AG08395 (cell line): ENCODE measurements at places on chromosomes 6 and 20.

- no peak for DNase-seq
Measured at GRCh38 chr20:32792316-32792715, 27.4 kb upstream of the MAPRE1 start.

DNA sequence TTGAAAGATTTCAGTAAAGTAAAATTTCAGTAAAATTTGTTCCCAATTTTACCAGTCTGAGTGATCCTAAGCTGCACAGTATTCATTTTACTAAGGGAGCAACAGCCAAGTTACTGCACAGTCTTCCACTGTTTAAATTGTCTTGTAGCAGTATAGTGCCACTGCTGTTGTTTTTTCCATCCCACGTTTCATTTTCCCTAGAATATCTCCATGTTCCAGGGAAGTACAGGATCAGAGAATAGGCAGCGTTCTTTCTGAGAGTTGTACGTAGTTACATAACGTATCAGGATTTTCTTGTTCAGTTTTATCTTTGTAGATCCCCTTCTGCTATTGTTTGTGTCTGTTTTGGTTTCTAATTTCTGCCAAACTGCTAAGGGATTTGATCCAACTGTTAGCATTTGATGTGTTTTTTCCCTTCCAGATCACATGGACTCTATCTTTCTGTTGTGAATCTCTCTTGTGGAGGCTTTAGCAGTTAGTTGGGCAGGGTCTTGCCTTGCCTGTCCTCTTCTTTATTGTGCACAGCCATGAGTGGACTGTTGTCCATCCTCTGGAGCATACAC, 38.4 kb downstream of the BCKDHB start:
- DNase-seq = no peak

DNA sequence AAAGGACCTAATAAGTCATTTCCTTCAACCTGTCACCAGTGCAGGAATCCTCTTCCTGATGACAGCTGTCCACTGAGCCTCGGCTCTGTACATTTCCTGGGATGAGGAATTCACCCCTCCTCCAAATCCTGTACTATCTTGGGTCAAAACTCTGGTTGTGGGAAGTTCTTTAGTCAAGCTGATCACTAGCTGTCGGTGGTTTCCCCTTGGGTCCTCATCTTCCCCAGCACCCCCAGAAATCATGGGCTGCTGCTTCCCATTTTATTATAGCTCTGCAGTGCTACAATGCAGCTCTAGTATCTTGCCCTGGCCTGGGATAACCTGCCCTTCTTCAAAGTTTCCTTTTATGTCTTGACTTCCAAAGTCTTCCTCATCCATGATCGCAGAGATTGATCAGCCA, 14.6 kb upstream of the ADA start:
- no peak for DNase-seq

DNA sequence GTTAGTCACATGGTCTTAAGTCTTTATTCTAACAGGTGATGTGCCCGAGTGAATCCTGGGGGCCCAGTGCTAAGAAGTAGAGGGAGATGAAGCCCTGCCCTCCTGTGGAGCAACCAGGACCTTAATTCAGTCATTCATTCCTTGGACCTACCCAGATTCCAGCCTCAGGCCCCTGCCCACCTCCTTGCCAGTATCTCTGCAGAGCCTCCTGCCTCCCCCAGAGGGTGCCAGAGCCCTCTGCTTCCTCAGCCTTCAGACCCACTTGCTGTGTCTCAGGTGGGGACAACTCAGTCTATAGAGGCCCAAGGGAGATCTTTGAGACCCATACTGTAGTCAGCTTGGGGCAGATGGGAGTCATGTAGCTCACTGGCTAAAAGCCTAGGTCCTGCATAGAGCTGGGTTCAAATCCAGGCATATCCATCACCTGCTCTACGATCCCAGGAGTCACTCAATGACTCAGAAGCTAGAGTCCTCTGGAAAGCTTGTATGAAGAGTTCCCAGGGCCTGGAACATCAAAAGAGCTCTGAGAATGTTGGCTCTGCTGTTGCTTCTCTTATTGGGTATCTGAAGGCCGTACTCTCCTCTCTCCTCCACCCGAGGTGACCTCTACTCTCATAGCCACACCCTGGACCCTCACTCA, 3.9 kb upstream of the SIGLEC1 start:
- DNase-seq = peak; percentile 64

DNA sequence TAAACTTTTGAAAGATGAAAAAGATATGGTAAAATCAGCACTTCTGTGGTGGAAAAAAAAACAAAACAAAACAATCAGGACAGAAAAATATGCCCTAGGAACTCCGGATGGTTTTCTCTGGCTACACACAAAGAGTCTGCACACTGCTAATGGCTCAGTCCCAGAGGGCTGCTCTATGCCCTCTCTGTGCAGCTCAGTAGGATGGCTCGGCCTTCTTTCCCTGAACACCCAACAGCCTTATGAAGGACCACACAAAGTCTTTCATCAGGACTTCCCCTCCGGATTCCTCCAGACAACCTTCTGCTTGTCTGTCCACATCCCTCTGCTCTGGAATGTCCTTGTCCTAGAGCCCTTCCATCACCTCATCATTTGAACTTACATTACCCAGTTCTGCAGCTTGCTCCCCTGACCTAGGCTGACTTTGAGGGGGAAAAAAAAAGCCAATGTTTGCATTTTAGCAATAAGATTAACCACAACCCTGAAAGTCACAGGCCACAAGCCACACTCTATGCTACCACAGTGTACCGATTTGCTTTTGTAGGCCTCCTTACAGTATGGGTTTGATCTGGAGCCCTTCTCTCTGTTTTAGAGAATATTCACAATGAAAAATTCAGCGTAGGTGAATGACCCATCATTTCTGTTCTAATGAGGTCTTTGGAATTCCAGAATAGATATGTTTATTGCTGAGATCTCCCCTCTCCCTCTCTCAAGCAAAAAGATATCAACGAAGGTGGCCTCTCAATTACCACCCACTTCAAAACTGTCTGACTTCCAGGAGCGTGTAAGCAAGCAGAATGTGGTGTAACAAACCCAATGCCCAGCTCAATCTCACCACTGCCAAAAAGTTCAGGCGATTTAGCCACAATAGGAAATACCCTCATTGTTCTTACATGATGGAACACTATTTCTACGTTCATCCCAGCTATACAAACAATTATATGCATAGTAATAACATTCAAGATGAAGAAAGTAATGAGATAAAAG, 164.0 kb downstream of the GMDS start:
- no peak for DNase-seq

DNA sequence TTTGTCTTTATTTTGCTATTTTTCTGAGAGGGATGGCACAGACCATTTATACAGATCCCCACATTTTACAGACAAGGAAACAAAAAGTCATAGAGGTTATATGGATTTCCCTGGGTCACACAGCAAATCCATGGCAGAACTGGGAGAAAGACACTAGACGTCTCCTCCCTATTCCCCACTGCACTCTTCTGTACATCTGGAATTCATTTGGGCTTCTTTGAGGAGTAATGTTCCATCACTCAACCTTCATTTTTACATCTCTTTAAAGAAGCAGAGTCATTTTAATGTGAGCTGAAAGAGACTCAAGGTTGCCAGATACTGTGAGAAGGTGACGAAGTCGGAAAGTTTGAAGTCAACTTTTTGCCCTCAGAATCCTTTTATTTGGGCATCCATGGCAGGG, 207.3 kb downstream of the OTOR start:
- no peak for DNase-seq

GRCh38 chr6:139744891-139745290, 370.4 kb upstream of the CITED2 start:
- no peak for DNase-seq

GRCh38 chr6:38686270-38687042, 16.5 kb downstream of the GLO1 start:
- DNase-seq = no peak

DNA sequence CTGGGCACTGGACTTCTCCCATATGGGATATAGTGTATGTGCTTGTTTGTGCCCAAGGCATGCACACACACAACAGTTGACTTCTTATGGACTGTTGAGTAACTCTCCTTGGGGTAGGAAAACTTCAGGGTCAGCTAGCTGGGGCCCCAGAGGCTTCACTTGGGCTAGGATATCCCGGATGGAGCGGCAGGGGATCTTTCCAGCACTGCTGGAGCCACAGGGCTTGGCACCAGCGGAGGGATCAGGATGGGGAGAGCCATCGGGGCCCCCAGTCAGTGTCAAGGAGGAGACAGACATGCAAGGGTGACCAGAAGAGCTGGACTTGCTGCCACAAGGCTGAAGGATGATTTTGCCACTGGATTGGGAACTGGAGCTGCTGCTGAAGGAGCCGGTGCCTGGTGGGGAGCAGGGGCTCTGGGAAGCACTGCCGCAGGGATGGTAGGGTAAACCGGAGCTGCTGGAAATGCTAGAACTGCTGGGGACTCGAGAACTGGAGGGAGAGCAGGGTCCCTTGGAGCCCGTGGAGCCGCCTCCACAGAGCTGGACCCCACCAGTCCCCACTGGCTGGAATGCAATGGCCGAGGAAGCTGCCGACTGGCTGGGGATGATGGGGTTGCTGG, 1.5 kb downstream of the PSORS1C1 start:
- DNase-seq = no peak

DNA sequence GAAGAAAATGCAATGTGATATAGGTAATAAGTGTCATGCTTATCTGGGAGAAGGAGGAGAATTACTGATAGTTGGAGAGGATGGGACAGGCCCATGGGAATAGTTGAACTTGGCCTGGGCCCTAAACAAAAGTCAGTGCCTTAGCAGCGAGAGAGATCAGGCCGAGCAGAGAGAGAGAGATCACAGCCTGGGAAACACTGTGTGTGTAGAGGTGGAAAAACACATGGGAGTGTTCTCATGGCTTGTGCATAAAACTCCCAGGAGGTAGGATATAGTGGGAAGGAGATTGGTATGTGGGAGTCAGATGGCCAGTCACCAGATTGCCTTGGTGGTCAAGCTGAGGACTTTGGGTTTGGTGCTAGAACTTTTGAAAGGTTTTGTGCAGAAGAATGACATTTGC, 47.6 kb downstream of the FIG4 start:
- no peak for DNase-seq

GRCh38 chr6:82017288-82017687, 230.3 kb downstream of the IBTK start:
- DNase-seq = peak; percentile 85

DNA sequence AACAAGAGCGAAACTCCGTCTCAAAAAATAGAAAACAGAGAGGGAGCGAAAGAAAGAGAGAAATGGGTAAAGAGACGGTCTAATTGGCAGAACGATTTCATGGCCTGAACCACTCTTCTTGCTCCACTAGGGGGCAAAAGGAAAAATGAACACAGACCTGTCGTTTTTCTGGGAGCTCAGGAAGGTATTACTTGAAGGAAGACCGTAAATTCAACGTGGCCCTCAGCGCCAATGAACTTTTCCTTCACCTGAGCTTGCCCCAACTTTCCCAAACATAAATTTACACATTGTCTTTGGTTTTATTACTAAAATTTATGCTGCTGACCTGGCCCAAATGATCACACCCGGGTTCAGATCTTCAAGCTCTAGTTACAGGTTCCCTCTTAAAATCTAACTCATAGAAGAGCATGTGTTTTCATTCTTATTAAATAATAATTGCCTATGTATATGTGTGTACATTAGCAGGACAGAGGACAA, 67.3 kb downstream of the ATP9A start:
- DNase-seq = peak; percentile 45

GRCh38 chr20:60935971-60936370, 316.1 kb upstream of the CDH4 start:
- no peak for DNase-seq

GRCh38 chr6:75149240-75149639, 56.6 kb downstream of the COL12A1 start:
- no peak for DNase-seq

DNA sequence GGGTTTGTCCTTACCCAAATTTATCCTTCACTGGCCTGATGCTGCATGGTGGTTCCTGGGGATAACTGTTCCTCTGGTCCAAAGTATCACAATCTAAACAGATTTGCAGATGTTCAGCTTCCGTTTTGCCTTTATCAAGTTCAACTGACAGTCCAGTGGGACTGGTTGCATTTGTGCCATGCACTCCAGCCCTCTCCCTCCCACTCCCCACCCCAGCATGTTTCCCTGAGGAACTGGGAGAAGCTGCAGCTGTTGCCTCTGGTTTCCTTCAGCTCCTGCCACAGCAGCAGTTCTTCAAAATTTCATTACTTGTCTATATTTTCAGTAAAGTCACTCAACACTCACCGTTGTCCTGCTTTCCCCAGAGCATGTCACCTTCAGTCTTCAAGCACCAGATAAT, 39.5 kb upstream of the KIF16B start:
- DNase-seq = no peak

- no peak for DNase-seq
Measured at GRCh38 chr6:18837013-18837412, 449.9 kb downstream of the RNF144B start.

DNA sequence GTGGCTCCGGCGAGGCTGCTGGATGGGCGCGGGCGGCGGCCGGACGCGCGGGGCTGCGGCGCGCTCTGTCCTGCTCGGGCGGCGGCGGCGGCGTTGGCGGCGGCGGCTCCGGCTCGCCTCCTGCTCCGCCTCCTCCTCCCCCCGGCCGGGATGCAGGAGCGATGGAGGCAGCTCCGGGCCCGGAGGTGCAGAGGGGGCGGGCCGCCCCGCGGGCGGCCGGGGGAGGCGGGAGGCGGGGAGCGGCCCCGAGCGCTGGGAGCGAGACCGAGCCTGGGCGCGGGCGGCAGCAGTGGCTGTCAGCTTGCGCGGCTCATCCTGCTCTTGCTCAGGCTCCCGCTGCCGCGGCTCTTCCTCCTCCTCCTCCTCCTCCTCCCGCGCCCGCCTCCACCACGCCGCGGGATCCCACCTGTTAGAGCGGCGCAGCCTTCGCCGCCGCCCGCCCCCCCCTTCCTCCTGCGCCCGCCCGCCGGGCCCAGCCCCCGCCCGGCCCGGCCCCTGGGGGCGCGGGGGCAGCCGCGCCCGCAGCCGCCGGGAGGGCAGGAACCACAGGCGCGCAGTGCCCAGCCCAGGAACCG, at the start of gene NOL4L:
TSS of gene NOL4L (minus strand) at position 323 of the 575 bp plus-strand sequence. CDS start 443 bp downstream, outside the sequence.
- no peak for DNase-seq

DNA sequence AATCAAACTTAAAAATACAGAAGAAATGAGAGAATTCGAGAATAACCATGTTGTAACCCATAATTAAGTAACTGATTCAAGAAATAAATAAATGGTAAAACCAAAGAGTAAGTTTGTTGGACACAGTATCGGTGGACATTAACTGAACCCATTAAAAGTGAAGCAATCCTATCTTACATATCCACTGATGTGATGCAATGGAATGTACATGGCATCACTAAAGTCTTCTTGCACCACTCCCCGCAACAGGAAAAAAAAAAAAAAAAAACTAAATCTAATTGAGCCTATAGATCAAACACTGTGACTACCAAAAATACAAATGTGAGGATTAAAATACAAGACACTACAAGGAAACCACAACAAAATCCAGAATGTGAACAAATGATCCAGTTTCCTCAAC, 7.9 kb downstream of the SNX14 start:
- no peak for DNase-seq

GRCh38 chr6:157800420-157801237, 22.4 kb upstream of the SNX9 start:
- peak; percentile 66 for DNase-seq

GRCh38 chr20:3710703-3711483, 1.5 kb downstream of the SIGLEC1 start:
- DNase-seq = peak; percentile 79
